Activated naive CD8-positive, alpha-beta T cell treated with anti-CD3 and anti-CD28 coated beads for 36 hours (primary cell): ENCODE measurements at places on chromosomes 2 and 18. TPM values are rescaled to one million over a fixed set of nuclear protein-coding genes. Genes with fewer than 3 reads are reported as not detected.

- no peak for DNase-seq
Measured at GRCh38 chr2:179141206-179141605, 91.3 kb upstream of the CCDC141 start.

DNA sequence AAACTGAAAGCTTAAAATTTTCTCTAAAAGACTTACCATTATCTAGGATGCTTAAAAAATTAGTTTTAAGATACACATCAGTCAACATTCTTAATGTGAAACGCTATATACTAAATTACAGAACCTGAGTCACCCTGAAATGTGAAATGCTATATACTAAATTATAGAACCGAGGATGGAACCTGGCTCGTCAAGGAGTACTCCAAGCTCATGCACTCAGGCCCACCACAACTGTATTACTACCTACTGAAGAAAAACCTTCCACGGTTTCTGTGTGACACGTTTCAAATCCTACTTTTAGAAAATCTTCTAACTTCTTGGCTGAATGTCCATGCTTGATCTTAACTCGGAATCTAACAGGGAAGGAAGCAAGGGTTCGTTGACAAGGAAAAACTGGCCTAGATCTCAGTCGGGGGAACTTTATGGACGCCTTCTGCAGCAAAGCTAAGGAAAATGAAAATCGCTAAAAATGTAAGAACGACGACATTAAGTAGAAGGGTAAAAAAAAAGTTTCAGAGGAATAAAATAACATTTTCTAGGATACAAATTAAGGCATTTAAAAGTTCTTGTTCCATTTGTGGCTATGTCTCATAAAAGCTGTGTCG, 1.4 kb downstream of the PRKD3 start:
- no peak for DNase-seq

DNA sequence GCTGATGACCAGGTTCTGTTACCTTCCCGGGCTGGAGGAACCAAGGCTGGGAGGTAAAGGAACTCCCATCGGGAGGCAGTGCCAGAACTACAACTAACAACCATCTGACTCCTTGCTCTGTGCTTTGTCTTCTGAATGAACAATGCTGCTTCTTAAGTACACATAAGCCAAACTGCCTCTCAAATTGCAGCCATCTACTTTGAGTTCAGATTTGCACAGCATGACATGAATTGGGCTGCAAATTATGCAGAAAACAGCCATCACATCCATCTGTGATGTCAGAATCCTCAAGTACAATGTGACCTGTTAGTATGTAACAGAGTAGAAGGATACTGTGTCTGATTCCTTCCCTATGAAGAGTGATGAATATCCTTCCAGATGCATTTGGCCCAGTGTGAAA, 290.6 kb downstream of the ZNF521 start:
- no peak for DNase-seq

DNA sequence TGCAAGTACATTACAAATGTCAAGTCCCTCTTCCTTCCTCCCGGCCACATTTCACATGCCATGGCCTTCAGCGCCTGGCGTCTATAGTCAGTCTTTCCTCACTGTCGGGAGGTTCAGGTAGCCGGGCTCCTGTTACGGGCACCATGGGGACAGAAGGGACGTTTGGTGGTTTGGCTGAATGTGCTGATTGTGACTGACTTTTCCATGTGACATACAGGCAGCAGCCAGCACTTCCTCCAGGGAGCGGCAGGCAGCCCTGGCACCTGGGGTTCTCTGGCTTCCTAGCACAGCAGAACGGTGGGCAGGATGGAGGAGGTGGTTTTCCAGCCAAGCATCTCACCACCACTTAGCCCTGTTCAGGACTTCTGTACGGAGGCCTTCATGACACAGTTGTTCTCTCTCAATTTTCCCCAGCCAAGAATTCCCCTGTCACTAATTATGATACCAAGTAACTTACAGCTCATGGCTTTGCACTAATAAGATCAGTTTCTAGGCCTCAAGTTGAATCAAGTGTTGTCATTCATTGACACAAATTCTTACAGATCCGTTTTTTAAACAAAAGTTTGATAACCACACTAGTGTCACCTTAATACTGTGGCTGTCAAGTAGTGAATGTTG, 83.9 kb upstream of the REV1 start:
- DNase-seq = no peak

- no peak for DNase-seq
Measured at GRCh38 chr2:148527488-148528340, 116.8 kb upstream of the EPC2 start.

- DNase-seq = no peak
Measured at GRCh38 chr2:237315829-237316225, 98.1 kb downstream of the COL6A3 start.

DNA sequence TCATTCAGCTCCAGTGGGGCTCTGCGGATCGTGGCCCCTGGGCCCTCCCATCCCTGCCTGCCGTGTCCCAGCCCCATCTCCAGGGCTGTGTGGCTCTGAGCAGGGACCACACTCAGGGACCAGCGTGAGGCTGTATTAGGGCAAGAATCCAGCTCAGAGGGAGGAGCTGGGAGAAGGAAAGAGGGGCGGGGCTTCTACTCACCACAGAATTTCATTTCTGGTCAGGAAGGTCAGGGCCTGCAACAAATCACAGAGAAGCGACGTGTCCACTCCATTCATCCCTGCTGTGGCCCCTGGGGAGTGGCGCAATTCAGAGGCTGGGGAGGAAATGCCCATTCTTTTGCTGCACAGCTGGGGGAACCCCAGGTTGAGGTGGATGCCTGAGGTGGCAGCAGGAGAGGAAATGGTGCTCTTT, 828 bp downstream of the CIB4 start:
- no peak for DNase-seq

DNA sequence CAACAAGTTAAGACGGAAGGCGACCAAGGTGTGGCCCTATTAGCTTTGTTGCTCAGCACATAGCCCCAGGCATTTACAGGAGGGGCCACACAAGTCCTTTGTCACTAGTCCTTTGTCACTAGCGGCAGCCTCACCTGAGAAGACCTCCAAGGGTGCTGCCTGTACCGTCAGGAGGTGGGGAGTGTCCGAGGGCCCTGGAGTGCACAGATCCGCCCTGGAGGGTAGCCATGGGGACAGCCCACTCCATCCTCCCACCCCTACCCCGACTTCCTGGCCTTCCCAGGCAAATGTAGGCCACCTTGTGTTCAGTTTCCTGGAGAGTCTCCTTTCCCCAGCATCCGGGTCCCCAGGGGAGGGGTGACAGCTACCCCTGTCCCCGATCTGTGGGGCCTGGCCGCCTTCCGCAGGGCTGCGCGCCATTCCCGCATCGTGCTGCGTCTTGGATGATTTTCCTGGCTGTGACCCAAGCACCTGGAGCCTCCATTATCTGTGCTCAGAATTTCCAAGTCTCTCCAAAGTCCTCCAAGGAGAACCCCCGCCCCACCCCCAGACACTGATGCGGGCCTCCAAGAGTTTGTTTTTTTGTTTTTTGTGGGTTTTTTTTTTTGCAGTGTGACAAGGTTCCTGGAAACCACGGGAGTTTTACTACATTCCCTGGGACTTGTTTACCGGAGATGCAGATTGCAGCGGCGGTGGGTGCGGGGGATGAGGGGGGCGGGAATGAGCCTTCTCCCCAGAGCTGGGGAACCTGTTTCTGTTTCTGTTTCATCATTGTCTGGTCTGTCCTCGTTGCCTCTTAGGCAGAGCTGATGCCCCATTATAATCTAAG, 28.6 kb downstream of the TEX44 start:
- DNase-seq = no peak

- no peak for DNase-seq
Measured at GRCh38 chr2:66689456-66690051, 254.6 kb downstream of the MEIS1 start.

DNA sequence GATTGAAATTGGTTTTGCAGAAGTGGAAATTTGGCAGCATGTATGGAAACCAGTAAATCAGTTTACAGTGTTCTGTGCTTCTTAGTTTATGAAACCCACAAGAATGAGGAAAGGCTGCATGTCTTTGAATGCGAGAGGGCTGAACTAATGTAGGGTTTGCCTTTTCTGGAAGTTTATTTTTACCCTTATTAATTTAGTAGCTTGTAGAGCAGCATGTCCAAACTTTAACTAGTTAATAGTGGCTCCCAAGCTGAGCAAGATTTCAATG, 50.4 kb downstream of the LDLRAD4 start:
- no peak for DNase-seq

- DNase-seq = no peak
Measured at GRCh38 chr2:236565879-236566402, 3.7 kb upstream of the ACKR3 start.

DNA sequence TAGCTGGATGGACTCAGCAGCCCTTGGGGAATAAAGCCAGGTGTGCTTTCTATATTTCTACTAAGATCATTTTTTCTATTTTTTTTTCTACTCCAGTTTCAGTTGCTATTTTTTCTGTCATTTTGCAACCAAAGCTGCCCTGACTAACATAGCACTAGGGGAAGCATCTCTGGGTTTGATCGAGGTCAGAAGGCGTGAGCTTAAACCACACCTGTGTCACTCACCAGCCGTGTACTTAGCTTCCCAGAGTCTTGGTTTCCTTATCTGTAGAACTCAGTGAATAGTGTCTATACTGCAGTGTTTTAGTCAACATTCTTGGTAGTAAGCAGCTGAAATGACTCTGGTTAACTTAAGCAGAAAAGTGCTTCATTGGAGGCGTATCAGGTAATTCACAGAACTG, 489.6 kb upstream of the SPRED2 start:
- no peak for DNase-seq

DNA sequence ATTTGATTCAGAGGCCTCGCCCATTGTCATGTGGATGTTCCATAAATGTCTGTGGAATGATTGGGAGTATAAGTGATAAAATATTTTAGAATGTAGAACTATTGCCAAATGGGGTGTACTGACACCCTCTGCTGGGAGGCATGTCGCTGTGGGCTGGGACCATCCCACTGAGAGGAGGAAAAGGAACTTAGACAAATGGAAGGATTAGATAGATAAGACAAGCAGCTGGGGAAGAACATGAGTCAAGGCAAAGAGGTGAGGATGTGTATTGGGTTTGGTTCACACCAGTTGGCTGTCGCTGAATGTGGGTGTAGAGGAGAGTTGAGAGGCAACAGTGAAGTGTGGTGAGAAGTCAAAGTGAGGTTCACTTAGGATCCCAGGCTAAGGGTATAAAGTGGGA, 4.0 kb downstream of the C2orf74 start:
- no peak for DNase-seq

GRCh38 chr2:25926984-25927756, 48.9 kb upstream of the ASXL2 start:
- DNase-seq = no peak

DNA sequence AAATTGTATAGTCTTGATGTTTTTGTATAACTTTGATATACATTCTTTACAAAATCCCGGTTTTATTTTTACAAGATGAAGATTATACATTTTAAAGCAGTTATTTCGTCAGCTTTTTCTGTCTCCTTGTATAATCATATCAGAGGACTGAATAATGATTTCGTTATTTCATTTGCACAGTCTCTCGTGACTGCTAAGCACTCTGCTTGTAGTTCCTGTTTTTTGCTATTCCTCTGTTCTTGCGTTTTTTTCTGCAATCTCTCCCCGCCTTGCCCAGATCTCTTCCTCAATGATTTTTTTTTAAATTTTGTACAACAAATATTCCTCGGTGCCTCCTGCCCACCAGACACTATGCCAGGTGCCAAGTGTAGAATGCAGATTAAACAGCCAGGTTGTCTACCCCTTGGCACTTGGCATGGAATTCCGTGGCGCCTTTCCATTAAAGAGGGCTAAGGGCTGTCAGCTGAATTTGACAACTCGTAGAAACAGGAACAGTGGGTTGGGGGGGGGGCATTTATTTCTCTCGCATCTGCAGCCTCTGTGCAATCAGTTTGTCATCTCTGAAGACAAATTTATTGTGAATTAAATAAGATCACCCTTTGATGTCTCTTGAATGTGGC, 69.6 kb downstream of the KLHL29 start:
- no peak for DNase-seq

GRCh38 chr2:2748399-2749205, 417.5 kb upstream of the MYT1L start:
- DNase-seq = no peak

GRCh38 chr18:7711495-7711894, 144.4 kb downstream of the PTPRM start:
- DNase-seq = no peak

GRCh38 chr2:111667542-111668273, 216.3 kb downstream of the ANAPC1 start:
- no peak for DNase-seq

- DNase-seq = no peak
Measured at GRCh38 chr2:127672341-127673224, 2.7 kb downstream of the LIMS2 start.

Gene RTP5
- 0.20 TPM for total RNA-seq

Gene DLGAP1
- not detected for total RNA-seq

Gene MYOM1
- total RNA-seq = 0.60 TPM

Gene RAB17
- total RNA-seq = 0.31 TPM

Gene ANKRD30BL
- total RNA-seq = not detected

Gene UGGT1
- total RNA-seq = 49.8 TPM

Gene CCL20
- 3.1 TPM for total RNA-seq

Gene ASB18
- total RNA-seq = not detected

Gene SNORC
- 1.5 TPM for total RNA-seq

Gene OTOS
- total RNA-seq = not detected
